ENCODE measurements at places on chromosomes 13 and 19.

DNA sequence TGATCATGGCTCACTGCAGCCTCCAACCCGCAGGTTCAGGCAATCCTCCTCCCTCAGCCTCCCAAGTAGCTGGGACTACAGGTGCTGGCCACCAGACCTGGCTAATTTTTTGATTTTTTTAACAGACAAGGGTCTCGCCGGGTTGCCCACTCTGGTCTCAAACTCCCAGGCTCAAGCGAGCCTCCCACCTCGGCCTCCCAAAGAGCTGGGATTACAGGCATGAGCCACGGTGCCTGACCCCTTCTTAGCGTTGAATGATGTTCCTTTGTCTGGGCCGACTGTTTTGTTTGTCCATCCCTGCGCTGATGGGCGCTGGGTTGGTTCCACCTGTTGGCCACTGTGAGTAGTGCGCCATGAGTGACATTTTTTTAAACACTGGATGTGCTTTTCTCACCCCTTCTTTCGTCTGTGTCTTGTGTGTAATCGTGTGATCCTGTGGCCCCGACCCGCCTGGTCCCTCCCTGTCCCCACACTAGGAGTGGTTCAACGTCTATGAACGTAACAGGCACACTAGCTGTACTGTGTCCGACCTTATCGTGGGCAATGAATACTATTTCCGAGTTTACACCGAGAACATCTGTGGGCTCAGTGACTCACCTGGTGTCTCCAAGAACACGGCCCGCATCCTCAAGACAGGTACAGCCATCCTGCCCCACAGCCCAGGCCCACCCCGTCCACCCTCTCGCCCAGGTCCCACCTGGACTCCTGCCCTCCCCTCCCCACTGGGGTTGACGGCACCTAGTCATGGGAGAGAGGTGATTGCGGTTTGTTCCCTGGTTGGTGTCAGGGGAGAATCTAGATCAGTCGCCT lies 15.0 kb upstream of the EMC10 start:
- DNase-seq: peak; percentile 94

GRCh38 chr13:113448885-113449692 lies 4.2 kb downstream of the ADPRHL1 start:
- no peak for DNase-seq

GRCh38 chr13:101499406-101499805 lies 46.9 kb downstream of the ITGBL1 start:
- DNase-seq: no peak

DNA sequence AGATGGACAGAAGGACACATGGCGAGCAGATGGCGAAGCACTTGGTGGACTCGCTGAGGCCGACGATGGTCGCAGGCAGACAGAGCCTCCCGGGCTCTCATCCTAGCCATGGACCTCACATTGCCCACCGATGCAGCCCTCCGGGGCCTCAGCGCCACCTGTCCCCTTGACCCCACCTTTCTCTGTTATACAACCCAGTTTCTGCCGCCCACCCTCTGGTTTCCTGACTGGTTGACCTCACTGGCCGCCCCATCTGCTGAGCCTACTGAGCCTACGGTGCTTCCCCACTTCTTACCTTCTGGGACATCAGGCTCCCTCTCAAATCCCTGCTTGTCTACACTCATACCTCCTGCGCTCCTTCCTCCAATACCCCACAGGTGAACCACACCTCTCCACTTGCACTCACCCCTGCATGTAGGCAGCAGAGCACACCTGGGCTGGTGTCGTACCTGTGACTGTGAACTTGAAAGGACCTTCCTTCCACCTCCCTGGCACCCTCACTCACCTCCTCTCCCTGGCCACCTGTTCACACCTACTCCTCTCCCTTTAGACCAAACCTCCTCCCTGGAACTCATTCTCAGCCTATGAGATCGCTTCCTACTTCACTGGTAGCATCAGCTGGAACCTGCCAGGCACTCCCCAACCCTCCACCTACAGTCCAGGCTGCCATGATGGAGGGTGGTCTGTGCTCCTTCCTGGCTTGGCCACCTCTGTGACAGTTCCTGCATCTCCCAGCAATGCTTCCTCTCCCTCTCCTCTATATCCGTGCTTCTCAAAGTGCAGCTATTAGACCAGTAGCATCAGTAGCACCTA lies 36.1 kb downstream of the HPN start:
- DNase-seq: no peak

DNA sequence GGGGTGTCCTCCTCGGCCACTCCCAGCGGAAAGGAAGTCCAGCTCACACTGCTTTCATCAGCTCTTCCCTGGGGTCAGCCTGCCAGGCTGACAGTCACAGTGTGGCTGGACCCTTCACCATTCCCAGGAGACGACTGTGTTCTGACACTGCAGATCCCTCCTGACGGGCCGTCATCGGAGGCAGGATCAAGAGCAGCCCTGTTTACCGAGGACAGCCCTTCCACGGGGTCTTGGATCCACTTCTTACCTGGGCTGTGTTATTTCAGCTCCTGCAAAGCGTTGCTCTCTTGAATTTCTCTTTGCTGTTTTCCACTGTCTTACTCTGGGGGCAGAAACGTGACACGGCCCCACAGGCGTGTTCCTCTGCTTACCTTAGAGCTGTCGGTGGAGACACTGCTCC lies 149.9 kb upstream of the SOX1 start:
- no peak for DNase-seq

GRCh38 chr13:99811067-99811700 lies 160.4 kb downstream of the ZIC5 start:
- no peak for DNase-seq

GRCh38 chr19:7605490-7606222 lies 10.0 kb downstream of the CAMSAP3 start:
- no peak for DNase-seq

DNA sequence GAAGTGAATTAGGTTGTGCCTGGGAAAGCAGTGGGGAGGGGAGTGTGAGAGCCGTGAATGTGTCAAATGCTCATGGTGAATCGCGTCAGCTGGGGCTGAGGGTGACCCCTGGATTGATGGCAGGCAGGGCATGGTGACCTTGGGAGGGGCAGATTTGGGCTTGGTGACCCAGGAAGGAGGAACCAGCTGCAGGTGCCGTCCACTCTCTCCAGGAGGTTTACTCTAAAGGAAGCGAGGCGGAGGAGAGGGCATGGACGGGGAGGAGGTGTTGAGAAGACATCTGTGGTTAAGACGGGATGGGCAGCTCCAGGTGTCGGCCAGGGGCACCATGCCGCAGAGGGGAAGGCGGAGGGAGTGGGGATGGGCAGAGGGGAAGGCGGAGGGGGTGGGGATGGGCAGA lies 28.7 kb downstream of the TMEM255B start:
- no peak for DNase-seq

GRCh38 chr13:85216576-85216975 lies 582.6 kb downstream of the SLITRK6 start:
- no peak for DNase-seq

DNA sequence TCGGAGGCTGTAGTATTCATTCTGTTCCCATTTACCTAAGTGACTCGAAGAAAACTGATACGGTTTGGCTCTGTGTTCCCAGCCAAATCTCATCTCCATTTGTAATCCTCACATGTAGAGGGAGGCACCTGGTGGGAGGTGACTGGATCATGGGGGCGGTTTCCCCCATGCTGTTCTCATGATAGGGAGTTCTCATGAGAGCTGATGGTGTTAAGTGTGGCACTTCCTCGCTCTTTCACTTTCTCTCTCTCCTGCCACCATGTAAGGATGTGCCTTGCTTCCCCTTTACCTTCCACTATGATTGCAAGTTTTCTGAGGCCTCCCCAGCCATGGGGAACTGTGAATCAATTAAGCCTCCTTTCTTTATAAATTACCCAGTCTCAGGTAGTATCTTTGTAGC lies 23.5 kb downstream of the SLAIN1 start:
- DNase-seq: no peak

- DNase-seq: no peak
Observed at GRCh38 chr19:35063940-35064818, 22.7 kb downstream of the HPN start.

DNA sequence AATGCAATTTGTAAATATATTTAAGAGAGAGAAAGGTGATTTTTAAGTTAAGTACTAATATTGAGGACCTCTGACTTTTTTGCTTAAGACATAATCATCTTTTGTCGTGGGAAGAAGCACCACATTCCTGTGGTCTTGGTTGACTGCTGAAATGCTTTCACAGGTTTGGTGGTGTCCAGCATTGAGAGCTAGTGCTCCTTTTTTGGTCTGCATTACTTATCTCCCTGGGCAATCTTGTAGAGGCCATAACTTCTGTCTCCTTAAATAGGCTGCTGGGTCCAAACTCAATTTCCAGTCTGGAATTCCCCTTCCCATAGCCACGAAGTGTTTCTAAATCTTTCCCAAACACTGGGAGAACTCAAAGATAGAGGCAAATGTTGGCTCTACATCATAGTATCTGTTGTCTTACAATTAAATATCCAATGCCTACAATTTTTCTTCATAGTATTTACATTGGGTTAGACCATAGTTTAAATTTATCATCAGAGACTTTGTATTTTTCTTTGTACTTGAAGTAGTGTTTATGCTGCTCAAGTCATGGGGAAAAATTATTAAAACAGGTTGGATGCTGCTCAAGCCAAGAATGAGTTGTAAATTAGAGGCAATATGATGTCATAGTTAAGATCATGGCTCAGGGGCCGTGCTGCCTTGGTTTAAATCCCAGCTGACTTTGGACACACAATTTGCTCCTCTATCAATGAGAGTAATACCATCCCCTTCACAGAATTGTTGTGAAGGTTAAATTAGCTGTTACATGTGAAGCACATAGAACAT lies 105.6 kb downstream of the POSTN start:
- no peak for DNase-seq

GRCh38 chr13:51266642-51267041 lies 44.4 kb downstream of the FAM124A start:
- peak; percentile 53 for DNase-seq

DNA sequence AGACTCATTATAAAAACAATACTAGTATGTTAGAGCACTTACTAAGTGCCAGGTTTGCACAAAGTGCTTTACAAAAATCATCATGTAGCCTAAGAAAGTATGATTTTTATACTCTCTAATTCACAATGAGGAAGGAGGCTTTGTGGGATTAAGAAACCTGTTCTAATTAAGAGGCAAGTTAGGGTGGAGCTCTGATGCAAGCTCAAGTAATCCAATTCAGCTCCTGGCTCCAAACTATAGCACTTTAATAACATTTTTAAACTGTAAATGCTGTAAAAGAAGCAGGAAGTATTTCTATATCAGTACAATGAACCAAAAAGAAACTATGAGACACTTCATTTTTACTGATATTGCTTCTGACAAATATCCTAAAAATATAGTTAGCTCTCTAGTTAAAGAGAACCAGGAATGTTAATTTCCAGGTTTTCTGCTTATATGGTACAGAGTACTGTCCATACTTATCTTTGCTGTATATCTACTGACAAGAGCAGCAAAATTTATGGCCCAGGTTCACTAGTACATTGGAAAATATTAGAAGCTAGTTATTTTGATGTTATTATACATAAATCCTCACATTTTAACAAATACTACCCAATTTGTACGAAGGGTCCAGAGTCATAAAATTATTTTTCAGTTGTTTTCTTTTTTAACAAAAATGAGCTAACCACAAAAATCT lies 482.0 kb downstream of the DIAPH3 start:
- DNase-seq: no peak

GRCh38 chr19:46944918-46945628 lies 74.6 kb upstream of the NPAS1 start:
- DNase-seq: no peak

Data from D721Med (cell line).